Adrenal gland (tissue), 19 donors: ENCODE measurements at places on chromosomes 3 and 15. TPM values are rescaled to one million over a fixed set of nuclear protein-coding genes. Genes with fewer than 3 reads are reported as not detected.

Gene IL5RA
- total RNA-seq, result not detected

Gene ADAMTS7
- total RNA-seq, result 9.4 TPM

- DNase-seq, result no peak
- no peaks in the 10 kb centered on the region for H3K36me3 ChIP-seq
- H3K4me1 ChIP-seq, result no peaks in the 10 kb centered on the region
Measured at GRCh38 chr3:19457449-19457848, 309.1 kb downstream of the KCNH8 start.

DNA sequence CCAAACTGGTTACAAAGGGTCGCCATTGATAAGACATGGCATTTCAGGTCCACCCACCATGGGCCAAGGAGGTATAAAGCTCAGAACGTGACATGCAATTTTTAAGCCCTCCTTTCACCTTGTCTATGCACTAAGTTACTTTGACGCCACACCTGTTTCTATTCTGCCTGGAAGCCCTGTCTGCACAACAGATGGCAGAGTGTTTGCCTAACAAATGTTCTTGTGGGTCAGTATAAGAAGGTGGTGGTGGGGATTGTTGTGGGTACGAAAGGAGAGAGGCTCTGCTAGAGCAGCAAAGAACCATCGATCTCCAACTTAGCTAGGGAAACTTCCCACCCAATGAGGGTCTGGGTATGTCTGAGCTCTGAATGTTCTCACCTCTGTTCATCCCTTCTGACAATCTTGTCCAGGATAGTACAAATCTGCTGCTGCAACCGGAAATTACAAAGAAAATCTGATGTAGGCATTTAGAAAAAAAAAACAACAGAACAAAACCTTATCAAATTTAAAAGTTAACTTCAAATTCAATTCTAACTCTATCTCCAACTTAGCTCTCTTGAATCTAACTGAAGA, 945.0 kb upstream of the CFAP20DC start:
- H3K27me3 ChIP-seq, result no peaks in the 10 kb centered on the region
- H3K4me3 ChIP-seq, result no peak overlapping the region
- H3K36me3 ChIP-seq, result no peaks in the 10 kb centered on the region
- peaks cover 4% of the 10 kb centered on the region for H3K4me1 ChIP-seq
- H3K27ac ChIP-seq, result no peak overlapping the region

Gene FAM227B
- total RNA-seq, result 9.3 TPM

Gene IL16
- total RNA-seq, result 6.1 TPM

- no peak overlapping the region for H3K4me3 ChIP-seq
- peaks cover 4% of the 10 kb centered on the region for H3K4me1 ChIP-seq
- H3K27me3 ChIP-seq, result no peaks in the 10 kb centered on the region
Measured at GRCh38 chr3:78721771-78722543, 1045.8 kb downstream of the ROBO1 start.

Gene COMMD2
- 27.9 TPM for total RNA-seq
